Activated naive CD8-positive, alpha-beta T cell treated with anti-CD3 and anti-CD28 coated beads, Interleukin-2, amount 10 ng/mL, durations not matched to agents 7 days and 5 days (primary cell): ENCODE measurements at places on chromosomes 1 and 21.

DNA sequence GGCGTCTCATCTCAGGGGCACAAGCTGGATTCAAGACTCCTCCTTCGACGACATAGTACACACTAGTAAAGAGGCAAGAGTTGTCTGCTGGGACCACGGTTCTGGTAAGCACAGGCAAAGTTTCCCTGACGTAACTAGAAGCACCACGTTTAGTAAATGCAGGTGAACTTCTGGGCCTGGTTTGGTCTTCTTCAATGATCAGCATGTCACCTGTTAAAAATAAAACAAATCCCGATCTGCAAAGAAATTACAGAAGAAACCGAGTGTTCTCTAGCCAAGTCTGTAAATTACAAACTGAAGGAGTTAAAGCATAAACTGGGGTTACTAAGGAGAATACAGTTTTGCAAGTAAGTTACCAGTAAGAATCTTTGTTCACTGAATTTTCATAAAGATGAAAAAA is 1.5 kb downstream of the YOD1 start:
- no peak for DNase-seq

- no peak for DNase-seq
Measured at GRCh38 chr1:31981456-31981839, 32.2 kb upstream of the KHDRBS1 start.

GRCh38 chr1:30487042-30487441 is 236.3 kb downstream of the MATN1 start:
- DNase-seq = no peak

DNA sequence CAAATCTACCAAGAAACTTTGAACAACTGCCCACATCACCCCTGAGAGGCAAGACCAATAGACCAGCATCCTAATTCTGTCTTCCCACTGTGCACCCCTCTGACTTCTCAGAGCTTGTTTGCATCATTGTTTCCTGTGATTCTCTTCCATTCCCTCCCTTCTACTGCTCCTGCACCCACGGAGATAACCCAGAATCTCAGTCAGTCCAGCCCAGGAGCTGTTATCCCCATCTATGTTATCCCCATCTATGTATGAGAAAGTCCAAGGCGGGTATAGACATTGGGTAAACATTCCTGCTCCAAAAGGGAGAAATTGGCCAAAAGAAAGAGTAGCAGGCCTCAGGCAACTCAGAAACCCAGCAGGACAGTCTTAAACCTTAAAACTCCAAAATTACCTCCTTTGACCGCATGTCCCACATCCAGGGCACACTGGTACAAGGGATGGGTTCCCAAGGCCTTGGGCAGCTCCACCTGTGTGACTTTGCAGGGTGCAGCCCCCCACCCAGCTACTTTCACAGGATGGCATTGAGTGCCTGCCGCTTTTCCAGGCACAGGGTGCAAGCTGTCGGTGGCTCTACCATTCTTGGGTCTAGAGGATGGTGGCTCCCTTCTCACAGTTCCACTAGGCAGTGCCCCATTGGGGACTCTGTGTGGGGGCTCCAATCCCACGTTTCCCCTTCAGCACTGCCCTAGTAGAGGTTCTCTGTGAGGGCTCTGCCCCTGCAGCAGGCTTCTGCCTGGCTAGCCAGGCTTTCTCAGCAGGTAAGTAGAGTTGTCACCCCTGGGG is 414.8 kb downstream of the NPHP4 start:
- no peak for DNase-seq

GRCh38 chr1:55741516-55741915 is 526.4 kb upstream of the USP24 start:
- DNase-seq = no peak
